ENCODE measurements at places on chromosomes 4 and X.

DNA sequence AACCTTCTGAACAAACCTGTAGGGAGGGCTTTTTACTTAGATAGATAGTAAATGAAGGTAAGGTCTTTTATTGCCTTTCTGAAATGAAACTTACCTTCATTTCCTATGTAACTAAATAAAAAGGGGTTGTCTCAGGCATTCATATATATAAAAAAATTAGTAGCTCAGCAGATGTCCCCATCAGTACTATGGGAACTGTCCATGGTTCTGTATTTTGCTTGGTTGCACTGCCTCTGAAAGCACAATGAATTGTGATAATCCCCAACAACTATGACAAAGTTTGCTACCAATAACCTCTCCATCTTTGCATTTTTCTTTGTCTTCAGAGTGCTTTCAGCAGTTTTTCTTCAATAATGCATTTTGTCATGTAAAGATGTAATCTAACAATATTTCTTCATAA is 222.4 kb downstream of the SLIT2 start:
- no peak for DNase-seq

GRCh38 chr4:145299380-145300076 is 119.1 kb upstream of the OTUD4 start:
- peak; percentile 53 for DNase-seq

DNA sequence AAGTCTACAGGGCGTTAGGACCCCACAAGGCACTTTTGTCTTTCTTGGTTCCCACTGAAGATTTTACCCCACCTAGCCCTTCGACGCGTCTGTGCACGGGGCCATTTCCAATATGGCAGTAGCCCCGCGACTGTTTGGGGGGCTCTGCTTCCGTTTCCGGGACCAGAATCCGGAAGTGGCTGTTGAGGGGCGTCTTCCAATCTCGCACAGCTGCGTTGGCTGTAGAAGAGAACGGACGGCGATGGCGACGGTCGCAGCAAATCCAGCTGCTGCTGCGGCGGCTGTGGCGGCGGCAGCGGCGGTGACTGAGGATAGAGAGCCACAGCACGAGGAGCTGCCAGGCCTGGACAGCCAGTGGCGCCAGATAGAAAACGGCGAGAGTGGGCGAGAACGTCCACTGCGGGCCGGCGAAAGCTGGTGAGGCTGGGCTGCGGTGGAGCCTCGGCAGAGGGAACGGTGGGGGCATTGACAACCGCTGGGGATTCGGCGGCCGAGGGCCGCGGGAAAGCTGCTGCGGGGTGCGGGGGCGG is at the start of gene USP11:
Gene USP11 (plus strand): TSS at position 207 of the 530 bp plus-strand sequence. CDS start 35 bp downstream, at position 242.
- peak; percentile 46 for DNase-seq

DNA sequence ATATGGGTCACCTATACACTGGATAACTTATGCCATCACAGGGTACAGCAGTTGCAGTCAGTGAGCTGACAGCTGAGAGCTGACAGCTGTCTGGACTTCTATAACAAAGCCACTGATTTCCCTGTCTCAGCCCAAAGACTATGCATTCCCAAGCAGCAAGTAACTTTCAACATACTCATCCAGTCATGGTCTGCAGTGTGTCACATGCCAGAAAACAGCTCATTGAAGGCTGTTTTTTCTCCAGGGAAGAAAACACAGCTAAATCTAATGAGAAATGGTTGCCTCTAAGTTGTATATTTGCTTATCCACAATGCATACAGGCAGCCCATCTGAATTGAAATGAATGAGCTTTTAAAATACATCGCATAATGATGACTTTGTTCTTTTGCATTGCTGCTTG is 6.3 kb downstream of the KIAA1210 start:
- no peak for DNase-seq

DNA sequence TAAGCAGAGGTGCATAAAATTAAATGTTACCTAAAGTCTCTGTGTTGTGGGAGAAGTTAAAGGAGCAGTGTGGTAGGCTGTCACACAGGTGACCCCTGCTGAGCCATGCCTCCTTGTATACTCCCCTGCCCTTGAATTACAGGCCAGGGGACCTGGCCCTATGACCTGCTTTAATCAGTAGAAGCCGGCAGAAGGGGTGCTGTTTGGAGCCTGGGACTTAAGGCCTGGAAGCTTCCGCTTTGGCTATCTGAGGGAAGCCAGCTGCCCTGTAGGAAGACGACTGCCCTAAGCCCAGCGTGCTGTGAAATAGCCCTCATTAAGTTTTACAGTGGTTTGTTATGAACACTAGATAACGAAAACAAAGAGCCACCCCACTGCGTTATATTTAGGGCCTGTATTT is 34.1 kb downstream of the SPINK2 start:
- DNase-seq = no peak

DNA sequence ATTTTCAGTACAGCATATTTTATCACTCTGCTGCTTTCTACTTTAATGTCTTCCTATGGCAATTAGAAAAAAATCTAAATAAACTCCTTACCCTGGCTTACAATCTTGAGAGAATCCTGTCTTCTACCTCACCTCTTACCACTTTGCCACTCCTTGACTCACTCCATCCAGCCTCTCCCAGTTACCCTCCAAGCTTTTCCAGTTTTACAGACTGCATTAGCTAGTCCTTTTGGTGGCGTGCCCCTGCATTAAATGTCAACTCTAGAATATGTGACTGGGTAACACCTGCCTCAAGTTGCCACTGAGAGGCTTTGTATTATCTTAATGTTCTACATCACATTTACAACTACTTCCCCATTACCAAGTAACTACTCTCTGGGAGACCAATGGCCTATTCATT is 7.5 kb upstream of the CDKL2 start:
- DNase-seq = no peak

DNA sequence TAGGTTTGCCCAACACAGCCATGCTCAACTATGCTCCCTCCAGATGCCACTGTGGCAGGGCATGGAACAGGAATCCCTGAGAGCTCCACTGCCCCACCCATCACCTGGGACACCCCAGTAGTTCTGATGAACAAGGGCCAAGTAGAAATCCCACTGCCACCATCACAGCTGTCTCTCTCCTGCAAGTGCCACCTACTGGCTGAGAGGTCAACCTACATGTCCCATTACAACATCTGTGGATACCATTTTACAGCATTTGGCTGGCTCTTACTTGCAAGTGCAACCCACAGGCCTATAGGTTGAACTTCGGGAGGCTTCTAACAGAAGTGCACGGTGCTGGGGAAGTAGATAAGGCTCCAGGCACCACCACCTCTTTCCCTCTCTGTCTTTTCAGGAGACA is 142.5 kb downstream of the CXXC4 start:
- DNase-seq = no peak

DNA sequence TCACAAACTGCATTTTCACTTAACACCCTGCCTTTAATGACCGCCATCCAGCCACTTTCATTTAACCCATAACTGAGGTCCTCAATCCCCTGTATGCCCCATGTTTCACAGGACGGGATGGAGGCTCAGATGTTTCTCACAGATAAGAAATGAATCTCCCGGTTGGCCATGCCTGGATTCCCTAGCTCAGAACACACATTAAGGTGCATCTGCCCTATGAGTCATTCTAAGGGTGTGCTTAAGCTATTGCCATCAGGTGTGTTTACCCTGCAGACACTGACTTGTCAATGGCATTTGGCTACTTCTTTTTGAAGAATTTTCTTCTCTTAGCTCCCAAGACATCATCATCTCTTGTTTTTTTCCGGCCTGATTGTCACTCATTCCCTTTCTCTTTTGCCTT is 222.6 kb upstream of the SMIM31 start:
- no peak for DNase-seq

GRCh38 chrX:2989565-2989964 is 16.8 kb upstream of the ARSH start:
- DNase-seq = no peak

GRCh38 chr4:110510955-110511544 is 35.1 kb downstream of the ENPEP start:
- no peak for DNase-seq

- DNase-seq = no peak
These were observed 5.8 kb downstream of the ITM2A start for GRCh38 chrX:79361192-79361870.

DNA sequence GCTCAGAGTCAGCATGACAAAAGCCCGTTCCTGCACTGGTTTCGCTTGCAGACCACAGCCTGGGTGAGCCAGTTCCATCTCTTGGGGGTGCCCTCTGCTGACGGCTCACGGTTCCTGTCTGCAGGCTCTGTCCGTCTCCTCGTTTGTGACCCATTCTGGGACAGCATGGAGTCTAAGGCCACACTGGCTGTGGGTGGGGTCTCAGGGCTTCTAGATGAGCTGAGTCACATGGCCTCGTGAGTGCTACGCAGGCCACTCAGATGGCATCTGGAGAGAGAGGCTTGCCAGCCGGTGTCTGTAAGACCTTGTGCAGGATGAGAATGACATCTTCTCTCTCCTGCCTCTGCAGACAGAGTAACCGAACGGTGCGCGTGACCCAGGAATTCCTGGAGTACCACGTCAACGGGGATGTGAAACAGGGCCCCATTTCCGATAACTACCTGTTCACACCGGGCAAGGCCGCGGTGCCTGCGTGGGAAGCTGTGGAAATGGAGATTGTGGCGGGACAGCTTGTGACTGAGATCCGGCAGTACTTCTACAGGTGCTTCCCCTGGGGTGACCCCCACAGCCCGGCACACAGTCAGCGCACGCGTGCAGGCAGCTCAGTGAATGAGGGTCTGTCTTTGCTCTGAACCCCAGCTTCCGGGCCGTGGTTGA is 31.6 kb upstream of the MRFAP1 start:
- DNase-seq = no peak

GRCh38 chr4:8417071-8417614 is 23.4 kb downstream of the ACOX3 start:
- DNase-seq = no peak
